ENCODE measurements at places on chromosomes 6 and 20. TPM values are rescaled to one million over a fixed set of nuclear protein-coding genes. Genes with fewer than 3 reads are reported as not detected.

GRCh38 chr6:811191-811590 lies 118.3 kb upstream of the EXOC2 start:
- DNase-seq = no peak

DNA sequence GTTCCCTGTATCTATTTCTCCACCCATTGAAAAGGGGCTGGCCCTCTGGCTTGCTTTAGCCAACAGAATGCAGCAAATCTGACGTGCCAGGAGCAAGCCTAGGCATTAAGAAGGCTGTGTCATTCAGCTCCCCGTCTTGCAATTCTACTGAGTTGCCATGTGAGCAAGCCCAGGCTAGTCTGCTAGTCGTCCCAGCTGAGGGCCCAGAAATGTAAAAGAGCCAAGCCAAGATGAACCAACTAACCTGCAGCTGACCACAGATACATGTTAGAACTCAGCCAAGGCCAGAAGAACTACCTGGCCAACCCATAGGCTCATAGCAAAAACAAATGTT lies 30.1 kb downstream of the PREP start:
- DNase-seq = no peak

- no peak for DNase-seq
Measured at GRCh38 chr20:49248879-49249665, 28.8 kb downstream of the ZNFX1 start.

- no peak for DNase-seq
Measured at GRCh38 chr20:43942201-43942590, 27.5 kb downstream of the TOX2 start.

DNA sequence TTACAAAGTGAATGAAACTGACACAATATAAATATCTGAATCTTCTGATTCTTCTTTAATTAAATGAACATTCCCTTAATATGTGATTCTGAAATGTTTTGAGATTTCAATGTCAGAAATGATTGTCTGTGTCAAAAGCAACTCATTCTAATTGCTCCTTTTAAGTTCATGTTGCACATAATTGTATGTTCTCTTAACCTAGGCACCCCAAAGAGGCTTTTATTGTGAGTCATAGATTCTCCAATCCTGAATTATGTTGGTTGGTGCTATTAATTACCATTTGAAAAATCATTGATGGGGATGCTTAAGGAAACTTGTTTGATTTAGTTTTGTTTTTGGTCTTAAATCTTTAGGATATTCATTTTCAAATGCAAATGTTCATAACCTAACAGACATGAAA lies 829.7 kb upstream of the CITED2 start:
- DNase-seq = no peak

DNA sequence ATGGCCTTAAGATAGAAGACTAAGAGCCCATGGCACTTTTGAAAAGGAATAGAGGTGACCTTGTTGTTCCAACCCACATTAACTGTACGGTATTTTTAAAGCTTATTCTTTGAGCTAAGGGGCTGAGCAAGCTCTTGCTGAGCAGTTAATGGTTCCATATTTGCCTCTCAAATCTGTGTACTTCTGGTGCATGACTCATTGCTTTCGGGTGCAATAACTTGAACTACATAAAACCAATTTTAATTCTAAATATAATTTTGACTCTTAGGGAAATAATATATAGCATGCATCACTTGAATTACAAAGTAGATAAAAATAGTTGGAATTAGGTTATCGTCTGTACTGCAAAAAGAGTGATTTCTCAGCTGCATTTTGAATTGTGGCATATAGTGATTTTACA lies 348.1 kb upstream of the CITED2 start:
- no peak for DNase-seq

DNA sequence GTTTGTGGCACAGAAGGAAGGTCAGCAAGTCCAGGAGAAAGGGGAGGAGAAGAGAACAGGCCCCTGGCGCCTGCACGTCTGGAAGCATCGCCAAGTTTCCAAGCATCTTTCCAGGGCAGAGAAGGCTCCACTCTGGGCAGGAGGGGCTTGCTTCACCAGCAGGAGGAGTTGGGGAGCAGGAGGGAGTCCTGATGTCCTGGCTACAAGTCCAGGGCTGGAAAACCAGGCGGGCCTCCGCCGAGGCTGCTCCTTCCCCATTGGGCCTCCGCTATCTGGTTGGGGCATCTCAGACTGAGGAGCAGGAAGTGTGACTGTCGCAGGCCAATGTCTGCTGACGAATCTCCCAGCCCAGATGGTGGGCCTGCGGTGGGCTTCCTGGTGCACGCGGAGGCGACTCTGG lies 421.9 kb downstream of the PREX1 start:
- DNase-seq = no peak

DNA sequence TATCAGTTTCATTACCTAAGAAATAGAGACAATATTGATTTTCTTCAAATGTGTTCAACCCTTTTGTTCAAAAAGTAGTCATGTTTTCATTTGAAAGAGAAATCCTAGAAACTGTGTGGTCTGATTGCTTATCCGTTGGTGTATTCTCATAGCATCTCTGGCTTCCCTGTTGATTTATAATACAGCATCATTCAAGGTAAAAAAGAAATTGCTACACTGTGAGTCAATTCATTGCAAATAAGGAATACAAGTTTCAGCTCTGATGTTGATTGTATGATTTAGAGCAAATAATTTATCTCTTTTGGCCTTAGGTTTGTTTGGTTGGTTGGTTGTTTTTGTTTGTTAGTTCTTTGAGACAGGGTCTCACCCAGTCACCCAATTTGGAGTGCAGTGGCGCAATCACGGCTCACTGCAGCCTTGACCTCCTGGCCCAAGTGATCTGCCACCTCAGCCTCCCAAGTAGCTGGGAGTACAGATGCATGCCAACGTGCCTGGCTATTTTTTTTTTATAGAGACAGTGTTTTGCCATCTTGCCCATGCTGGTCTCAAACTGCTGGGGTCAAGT lies 185.5 kb upstream of the TNFAIP3 start:
- no peak for DNase-seq

GRCh38 chr6:166354965-166355364 lies 12.6 kb upstream of the SFT2D1 start:
- no peak for DNase-seq

GRCh38 chr6:87089135-87089534 lies 5.8 kb downstream of the CGA start:
- DNase-seq = no peak

Gene CDSN
- not detected for total RNA-seq

Gene MUC21
- total RNA-seq = not detected

GRCh38 chr20:8664778-8665177 lies 404.1 kb upstream of the PLCB4 start:
- DNase-seq = no peak
